ENCODE measurements at places on chromosomes 7 and 10.

- H3K27ac ChIP-seq, result no peak overlapping the region
- no peaks in the 10 kb centered on the region for H3K36me3 ChIP-seq
- DNase-seq, result no peak
- no peaks in the 10 kb centered on the region for H3K4me1 ChIP-seq
- H3K27me3 ChIP-seq, result peaks cover 3% of the 10 kb centered on the region
- H3K4me3 ChIP-seq, result no peak overlapping the region
Observed at GRCh38 chr10:68103901-68104300, 5.4 kb upstream of the MYPN start.

- no peak for DNase-seq
- H3K27me3 ChIP-seq, result no peaks in the 10 kb centered on the region
- no peaks in the 10 kb centered on the region for H3K36me3 ChIP-seq
- H3K27ac ChIP-seq, result no peak overlapping the region
Observed at GRCh38 chr7:155191137-155191536, 106.5 kb upstream of the INSIG1 start.

GRCh38 chr10:88336334-88336733 is 246.8 kb downstream of the RNLS start:
- H3K4me3 ChIP-seq, result no peak overlapping the region
- H3K4me1 ChIP-seq, result no peaks in the 10 kb centered on the region
- no peak for DNase-seq

DNA sequence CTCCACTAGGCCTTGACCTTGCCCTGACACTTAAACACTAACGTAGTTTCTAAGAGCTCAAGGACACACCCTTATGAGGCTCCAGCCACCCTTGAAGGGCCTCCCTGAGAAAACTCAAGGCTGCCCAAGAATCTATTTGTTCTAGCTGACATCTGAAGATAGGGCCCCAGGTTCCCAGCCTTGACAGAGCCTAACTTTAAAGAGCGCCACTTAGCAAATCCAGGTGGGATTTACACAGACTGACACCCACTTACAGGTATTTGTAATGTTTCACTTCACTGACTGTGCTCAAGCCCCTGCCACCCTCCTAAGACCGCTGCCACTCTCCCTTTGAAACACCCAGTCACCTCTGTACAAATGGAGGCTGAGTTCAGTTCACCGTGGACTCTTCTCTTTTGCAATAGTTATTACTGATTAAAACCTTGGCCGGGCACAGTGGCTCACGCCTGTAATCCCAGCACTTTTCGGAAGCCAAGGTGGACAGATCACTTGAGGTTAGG is 90.4 kb downstream of the SVOPL start:
- no peak for DNase-seq
- H3K27ac ChIP-seq, result no peak overlapping the region
- no peak overlapping the region for H3K4me3 ChIP-seq
- H3K4me1 ChIP-seq, result no peaks in the 10 kb centered on the region
- no peaks in the 10 kb centered on the region for H3K27me3 ChIP-seq

DNA sequence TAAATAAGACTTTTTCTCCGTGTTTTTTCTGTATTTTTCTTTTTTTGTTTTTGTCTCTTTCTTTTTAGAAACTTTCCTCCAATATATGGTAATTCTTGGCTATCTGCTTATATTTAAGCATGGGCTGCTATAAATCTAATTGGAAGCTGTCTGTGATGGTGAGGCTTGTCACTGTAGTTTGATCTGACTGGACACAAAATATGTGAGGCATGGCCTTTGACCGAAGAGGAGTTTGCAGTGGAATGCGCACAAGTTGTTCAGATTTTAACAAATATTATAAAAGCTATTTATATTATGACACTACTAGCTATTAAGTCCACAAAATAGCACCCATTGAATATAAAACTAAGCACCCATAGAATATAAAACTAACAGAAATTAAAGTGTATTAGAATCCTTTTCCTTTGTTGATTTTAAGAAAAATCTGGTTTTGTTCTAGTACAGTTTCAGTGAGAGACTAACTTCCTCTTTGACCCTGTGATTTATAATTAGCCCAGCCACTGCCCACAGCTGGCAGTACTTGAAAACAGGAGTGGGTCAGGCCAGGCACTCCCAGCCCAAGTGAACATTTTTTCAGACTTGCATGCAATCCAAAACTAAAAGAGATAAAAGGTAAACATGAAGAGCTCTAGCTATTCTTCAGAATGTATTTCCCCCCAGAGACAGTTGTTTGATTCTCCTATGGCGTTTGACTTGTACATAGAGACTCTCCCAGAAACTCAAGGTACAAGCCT is 69.9 kb upstream of the FGL2 start:
- DNase-seq, result no peak
- H3K27ac ChIP-seq, result no peak overlapping the region
- H3K36me3 ChIP-seq, result no peaks in the 10 kb centered on the region
- H3K4me1 ChIP-seq, result no peaks in the 10 kb centered on the region
- no peak overlapping the region for H3K4me3 ChIP-seq

GRCh38 chr7:128104108-128104742 is 73.0 kb upstream of the LRRC4 start:
- H3K27ac ChIP-seq, result no peak overlapping the region
- H3K4me3 ChIP-seq, result peak overlapping the region; percentile 66
- peaks cover 40% of the 10 kb centered on the region for H3K4me1 ChIP-seq
- H3K27me3 ChIP-seq, result no peaks in the 10 kb centered on the region

- peaks cover 10% of the 10 kb centered on the region for H3K4me1 ChIP-seq
- no peak for DNase-seq
- no peak overlapping the region for H3K27ac ChIP-seq
Observed at GRCh38 chr10:14180911-14181566, 149.7 kb downstream of the FRMD4A start.

DNA sequence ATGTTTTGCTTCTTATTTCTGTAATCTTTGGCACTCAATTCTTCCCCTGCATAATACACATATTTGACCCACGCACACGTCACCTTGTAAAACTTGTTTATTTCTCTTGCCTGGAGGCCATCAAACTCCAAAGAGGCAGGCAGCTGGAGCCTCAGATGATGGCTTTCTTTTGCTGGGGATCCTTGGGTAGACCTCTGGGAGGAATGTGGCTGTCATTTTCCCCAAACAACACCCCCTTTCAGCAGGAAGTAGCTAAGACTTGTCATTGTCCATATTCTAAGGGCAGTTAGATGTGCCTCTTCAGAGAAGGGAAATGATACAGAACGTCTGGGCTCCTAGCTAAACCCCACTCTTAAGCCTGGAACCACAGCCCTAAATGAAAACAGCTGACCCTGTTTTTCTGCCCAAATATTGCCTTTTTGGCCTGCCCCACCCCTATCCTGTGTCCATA is 111.3 kb downstream of the ITGB8 start:
- H3K36me3 ChIP-seq, result no peaks in the 10 kb centered on the region
- H3K27ac ChIP-seq, result no peak overlapping the region
- no peak overlapping the region for H3K4me3 ChIP-seq
- no peaks in the 10 kb centered on the region for H3K4me1 ChIP-seq
- no peaks in the 10 kb centered on the region for H3K27me3 ChIP-seq
